Kidney glomerular epithelial cell (primary cell): ENCODE measurements at places on chromosomes 7 and 10.

- DNase-seq: peak; percentile 7
Measured at GRCh38 chr10:74909670-74910069, 83.3 kb downstream of the KAT6B start.

DNA sequence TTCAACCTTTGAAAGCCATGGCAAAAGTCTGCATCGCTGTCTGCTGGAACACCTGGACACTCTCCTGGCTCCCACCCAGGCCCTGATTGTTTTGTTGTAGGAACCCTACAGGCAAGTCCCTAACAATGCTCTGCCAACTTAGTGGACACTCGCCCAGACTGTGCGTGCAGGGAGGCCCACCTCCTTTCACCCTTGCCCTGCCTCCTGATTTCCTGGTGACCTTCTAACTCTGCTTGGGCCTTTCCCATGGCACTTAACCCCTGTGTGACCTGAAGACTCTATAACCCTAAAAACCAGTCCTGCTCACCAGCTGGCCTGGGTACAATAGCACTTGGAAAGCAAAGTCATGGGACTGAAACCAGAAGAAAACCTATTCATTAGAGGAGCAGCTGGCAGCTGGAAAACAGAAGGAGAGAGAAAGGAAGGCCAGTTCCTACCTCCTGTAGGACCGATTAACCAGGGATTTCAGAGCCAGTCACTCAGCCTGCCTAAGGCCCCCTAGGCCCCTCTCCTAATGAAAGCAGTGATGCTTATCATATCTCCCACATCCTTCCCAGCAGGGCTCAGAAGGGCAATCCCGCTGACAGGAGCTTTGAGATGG is 82.7 kb upstream of the KMT2E start:
- no peak for DNase-seq

GRCh38 chr7:92517631-92518030 is 10.7 kb downstream of the PEX1 start:
- DNase-seq: no peak

DNA sequence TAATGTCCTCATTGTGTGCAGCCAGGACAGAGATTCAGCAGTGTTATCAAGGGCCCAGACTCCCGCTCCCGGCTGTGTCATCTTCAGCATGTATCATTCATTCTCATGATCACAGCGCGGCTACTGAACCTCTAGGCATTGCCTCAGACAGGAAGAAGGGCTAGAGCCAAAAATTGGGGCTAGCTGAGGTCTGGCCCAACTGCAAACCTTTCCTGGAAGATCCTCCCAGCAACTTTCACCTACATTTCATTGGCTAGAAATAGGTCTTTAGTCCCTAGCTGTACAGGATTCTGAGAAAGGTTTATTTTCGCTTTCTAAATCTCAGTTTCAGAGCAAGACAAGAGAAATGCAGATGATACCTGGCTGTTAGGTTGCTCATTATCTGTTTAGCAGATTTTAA is 81.9 kb downstream of the CREM start:
- DNase-seq: no peak

DNA sequence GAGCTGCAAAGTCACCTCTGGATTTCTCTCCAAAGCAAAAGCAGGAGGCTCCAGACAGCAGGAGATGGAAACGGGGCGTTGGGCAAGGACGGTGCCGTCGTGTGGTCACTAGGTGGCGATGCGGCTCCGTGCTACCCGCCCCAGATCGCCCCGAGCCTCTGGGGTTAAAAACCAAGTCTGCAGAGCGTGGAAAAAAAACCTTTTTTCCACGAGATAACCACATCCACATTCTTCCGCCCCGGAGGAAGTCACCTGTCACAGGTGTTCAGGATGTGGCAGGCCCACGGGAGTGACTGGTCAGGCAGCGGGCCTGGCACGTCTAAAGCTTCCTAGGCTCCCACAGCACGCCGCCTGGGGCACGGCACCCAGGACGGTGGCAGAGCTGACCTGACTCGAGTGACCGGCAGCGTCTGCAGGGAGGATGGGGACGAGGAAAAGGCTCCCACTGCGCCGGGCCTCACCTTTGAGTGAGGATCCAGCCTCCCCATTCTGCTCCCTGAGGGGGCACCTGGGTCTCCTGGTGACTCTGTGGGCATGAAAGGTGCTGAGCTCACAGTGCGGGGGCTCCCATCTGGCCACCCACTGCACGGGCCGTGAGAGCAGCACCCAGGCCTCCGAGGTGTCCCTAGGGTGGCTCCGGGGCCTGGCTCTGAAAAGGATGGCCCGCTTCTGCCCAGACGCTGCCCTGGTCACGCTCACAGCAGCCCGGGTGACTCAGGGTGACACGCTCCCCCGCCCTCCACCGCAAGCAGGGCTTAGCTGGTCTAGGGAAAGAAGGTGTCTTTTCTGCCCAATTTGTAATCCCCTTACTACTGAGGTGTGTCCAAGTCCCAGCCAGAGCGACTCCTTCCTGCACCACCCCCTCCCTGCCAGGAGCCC is 71.3 kb upstream of the TNRC18 start:
- peak; percentile 71 for DNase-seq

- DNase-seq: no peak
Measured at GRCh38 chr10:103192089-103192450, 1.0 kb downstream of the NT5C2 start.

DNA sequence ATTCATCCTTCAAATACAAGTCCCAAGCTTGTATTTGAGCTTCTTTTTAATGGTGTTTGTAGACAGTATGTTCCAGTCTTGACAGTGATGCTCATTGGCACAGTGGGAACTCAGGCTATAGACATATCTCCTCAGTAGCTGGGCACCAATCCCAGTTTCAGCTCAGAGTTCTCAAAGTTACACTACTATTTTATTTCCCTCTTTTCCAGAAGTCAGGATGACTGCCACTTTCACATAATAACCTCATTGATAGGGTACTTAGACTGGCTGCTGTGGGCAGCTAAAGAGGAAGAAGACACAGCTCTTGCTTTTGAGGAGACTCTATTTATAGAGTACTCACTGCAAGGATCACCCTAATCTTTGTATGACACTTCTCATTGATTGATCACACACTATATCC is 2.4 kb downstream of the GBF1 start:
- no peak for DNase-seq

GRCh38 chr10:101052285-101052684 is 9.5 kb upstream of the KAZALD1 start:
- peak; percentile 7 for DNase-seq

DNA sequence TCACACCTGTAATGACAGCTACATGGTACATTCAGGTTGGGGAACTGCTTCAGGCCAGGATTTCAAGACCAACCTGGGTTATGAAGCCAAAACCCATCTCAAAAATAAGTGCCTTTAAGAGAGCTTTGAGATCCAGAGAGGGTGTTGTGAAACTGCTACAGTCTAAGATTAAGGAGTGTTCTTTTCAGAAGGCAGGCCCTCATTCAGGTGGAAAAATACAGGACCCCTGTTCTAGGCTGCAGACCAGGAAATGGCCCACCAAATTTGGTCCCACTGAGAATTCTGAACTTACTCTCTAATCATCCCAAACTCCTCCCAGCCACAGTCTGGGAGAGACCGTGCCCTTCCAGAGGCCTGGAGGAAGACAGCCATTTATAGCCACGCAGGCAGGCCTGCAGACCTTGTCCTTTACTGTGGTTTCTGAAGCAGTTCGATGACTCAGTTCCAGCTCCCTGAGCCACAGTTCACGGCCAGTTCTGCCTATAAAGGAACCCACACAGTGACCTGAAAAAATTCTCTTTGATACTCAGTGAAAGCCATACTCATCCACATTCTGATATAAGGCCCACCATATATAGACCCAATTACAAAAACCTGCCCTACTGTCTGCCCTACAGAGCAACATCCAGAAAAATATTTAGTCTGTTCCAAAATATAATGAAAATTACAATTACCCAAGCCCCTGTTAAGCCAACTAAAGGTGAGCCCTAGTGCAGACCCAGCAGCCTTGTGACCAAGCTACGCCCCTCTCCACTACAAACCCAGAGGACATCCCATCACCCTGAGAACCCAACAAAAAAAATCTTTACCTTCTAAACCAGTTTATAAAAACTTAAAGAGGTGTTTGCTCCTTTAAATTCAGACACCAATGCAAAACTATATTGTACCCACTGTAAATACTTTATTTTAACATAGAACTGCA is 21.2 kb downstream of the ZNF680 start:
- DNase-seq: peak; percentile 51

GRCh38 chr10:69091143-69091651 is 3.3 kb downstream of the SRGN start:
- DNase-seq: no peak
